CD14-positive monocyte (primary cell): ENCODE measurements at places on chromosomes 1 and 21.
A peak's percentile ranks its signal among the peaks of the same experiment; 100 is the strongest.

- no peak overlapping the region for H3K27ac ChIP-seq
- H3K36me3 ChIP-seq: no peaks in the 10 kb centered on the region
- DNase-seq: no peak
- no peak overlapping the region for H3K4me3 ChIP-seq
- H3K27me3 ChIP-seq: no peaks in the 10 kb centered on the region
These were observed 31.6 kb downstream of the VWA5B1 start for GRCh38 chr1:20322081-20322824.

DNA sequence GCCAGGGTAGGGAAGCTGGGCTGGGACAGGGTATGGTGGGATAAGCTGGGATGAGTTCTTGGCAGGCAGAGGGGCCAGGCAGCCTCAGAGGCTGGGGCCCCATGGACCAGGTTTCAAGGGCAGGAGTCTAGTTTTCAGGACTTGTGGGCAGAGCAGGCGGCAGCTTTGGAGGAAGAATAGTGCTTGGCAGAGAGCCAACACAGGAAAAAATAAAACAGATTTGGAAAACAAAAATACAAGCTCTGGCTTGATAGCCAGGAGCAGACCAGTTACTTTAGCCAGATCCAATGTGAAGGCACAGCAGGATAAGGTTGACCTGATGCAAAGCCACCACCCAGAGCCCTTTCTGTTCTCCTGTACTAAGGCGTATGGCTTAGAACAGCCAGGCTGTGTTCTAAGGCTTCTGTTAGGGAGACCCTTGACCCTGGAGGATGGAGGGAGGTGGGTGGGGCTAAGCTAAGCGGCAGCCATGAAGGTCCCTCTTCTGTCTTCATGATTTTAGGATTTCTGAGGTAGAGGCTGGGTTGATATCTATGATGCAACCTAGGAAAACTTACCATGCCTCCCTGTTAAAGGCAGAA lies 5.5 kb downstream of the TRAF5 start:
- H3K27ac ChIP-seq: no peak overlapping the region
- DNase-seq: no peak
- no peak overlapping the region for H3K4me3 ChIP-seq
- peaks cover 7% of the 10 kb centered on the region for H3K4me1 ChIP-seq
- no peaks in the 10 kb centered on the region for H3K36me3 ChIP-seq

GRCh38 chr1:236471653-236472052 lies 52.1 kb upstream of the LGALS8 start:
- H3K27me3 ChIP-seq: no peaks in the 10 kb centered on the region
- no peak overlapping the region for H3K4me3 ChIP-seq
- H3K4me1 ChIP-seq: no peaks in the 10 kb centered on the region
- H3K36me3 ChIP-seq: no peaks in the 10 kb centered on the region

- DNase-seq: no peak
- no peak overlapping the region for H3K27ac ChIP-seq
- no peaks in the 10 kb centered on the region for H3K36me3 ChIP-seq
- no peaks in the 10 kb centered on the region for H3K4me1 ChIP-seq
These were observed 47.0 kb downstream of the IGSF21 start for GRCh38 chr1:18154430-18155194.

- peaks cover 12% of the 10 kb centered on the region for H3K36me3 ChIP-seq
- DNase-seq: no peak
- H3K27ac ChIP-seq: peak overlapping the region; percentile 99
- H3K4me1 ChIP-seq: peaks cover 62% of the 10 kb centered on the region
- H3K4me3 ChIP-seq: peak overlapping the region; percentile 93
These were observed 573 bp downstream of the KLHL21 start for GRCh38 chr1:6601923-6602668.
